ENCODE measurements at places on chromosomes 6 and 20.

GRCh38 chr6:2563635-2564034, 187.1 kb downstream of the MYLK4 start:
- DNase-seq, result peak; percentile 48

DNA sequence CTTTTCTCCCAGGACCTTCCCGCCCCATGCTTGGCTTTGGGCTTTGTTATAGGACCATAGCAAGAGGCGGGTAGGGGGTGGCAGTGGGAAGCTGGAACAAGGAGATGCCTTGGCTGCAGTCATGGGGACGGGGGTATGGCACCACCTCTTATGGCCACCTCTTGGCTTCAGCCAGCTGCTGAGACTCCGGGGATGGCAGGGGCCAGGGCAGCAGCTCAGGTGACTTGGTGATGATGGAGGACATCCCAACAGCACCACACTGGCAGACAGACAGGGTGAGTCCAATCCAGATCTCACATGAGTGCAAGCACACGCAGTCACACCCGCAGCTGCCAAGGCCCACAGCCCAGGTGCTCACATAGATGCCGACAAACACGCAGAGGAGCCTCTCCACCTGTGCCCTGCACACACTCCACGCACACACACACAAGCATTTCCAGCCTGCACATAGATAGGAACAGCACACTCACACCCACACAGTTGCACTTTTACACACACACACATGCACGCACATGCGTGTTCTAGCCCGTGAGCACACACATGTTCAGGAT, 6.2 kb downstream of the NOL4L start:
- no peak for DNase-seq

DNA sequence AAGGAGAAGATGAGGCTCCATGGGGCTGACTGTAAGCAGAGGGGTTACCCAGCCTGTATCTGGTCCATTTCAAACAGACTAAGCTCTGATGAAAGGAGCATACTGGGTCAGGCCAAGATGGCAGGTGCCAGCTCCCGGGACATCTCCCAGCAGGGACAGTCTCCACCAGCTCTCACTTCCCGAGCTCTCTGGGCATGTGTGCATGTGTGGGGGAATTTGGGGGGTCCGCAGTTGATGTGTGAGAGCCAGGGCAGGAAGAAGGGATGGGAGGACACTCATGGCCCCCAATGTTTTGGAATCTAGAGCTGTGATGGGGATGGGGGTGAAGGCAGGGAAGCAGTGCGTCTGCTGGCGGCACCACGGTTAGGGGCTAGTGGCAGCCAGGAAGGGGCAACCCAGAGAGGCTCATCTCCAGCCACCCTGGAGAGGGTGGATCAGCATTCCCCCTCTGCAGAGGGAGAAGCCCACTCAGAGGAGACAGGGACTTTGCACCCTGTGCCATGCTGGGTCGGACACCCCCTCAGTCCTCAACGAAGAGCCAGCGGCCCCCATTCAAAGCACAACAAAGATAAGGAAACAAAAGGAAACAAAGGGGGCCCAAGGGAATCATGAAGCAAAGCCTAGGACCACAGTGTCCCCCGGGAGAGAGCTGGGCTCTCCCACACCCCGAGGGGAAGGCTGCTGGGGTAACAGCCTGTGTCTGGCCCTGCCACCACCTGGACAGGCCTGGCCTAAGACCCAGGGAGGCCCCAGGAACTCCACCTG, 52.4 kb downstream of the DSTN start:
- DNase-seq, result no peak

DNA sequence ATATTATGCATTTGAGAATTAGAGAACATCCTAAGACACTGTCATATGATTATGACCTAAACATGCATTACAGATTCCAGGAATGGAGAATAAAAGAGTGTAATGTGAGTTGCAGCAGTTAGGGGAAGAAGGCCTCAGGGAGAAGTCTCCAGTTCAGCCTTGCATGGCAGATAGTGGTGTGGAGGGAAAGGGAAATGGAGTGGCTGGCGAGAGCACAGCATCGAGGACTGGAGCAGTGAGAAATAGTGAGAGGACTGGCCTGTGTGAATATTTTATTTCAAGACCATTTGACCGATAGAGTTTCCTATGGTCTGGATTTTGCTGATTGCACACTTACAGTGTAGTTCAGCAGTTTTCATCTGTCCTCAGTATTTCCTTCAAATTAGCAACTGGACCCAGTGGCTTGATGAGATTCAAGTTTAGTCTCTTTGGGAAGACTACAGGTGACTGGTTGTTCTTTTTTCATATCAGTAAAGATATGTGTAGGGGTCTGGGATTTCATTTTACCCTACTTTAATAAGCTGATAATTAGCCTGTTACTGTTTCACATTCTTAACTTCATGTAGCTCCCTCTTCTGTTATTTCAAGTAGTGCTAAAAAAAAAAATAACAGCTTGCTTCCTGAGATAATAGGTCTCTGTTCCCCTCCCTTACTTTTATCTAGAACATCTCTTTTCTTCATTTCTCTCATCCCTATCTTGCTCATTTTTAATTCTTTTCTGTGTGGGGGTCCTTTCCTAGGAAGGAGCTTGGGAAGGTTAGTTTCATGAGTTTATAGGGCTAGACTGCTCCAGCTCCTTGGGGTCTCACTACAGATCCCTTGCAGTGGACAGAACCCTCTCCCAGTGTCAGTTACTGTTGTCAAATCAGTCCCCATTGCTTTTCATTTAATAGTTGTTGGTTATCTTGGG, 27.9 kb downstream of the BLTP3A start:
- no peak for DNase-seq

GRCh38 chr6:68059899-68060298, 575.2 kb upstream of the ADGRB3 start:
- DNase-seq, result no peak

GRCh38 chr20:64069614-64070243, 6.7 kb downstream of the TCEA2 start:
- DNase-seq, result peak; percentile 62

DNA sequence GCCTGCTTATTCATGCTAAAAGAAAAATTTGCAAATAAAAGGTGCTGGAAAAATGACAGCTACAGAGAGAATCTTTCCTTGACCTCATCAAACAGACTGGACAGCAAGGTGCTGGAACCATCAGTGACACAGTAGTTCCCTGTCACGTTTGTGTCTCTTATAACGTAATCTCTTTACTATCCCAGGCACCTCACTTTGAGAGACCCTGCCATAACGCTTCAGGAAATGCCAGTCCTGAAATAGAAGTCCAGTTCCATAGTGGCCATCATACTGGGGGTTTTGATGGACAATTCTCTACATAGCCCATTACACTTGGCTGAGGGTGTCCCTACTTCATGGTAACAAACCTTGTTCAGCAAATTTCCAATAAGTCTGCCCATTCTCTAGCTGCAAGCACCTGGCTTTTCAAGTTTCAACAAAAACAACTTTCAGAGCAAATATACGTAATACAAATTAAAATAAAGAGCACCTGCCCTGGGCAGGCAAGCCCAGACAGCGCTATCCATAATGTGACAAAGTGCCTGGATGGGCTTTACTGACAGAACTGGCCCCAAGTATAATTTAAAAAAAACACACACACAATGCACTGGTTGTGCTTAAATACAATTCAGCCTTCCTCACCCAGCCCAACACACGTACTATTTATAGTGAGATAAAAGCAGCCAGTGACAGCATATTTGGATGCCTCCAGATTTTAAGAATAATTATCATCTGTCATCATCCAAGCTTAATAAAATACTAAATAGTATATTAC, 38.7 kb downstream of the CNKSR3 start:
- DNase-seq, result no peak

DNA sequence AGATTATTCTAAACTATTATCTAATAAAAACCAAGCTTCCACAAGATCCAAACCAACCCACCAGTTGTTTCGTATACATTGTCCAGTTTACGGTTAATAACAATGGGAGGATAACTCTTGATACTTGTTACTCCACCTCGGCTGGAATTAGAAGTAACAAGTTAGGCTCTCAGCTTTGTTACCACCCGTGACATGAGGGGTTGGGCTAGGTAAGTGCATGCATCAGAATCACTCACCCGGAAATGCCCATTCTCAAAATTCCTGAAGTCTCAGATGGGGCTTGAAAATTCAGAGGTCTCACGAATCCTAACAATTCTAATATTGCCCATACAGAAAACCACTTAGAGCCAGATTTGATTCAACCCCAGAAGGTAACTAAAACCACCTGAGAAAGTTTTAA, 27.0 kb upstream of the SERPINB1 start:
- no peak for DNase-seq

GRCh38 chr20:54456423-54456822, 19.0 kb upstream of the DOK5 start:
- DNase-seq, result no peak

DNA sequence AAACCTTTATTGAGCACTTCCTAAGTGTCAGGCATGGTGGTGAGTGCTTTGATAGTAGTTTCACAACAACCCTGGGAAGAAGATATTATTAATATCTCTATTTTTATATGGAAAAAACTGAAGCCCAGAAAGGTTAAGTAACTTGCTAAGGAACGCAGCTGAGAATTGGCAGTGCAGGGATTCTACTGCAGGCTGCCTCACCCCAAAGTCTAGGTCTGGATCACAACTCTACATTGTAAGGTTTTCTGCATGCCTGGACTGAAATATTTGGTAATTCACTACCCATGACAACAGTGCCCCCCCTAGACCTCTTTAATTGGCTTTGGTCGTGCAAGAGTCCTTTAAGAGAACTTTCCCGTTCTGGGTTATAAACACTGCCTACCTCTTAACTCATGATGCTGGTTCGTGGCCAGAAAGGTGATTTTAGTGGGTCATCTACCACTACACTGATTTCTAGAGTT, 67.1 kb upstream of the KCNQ5 start:
- DNase-seq, result peak; percentile 2

DNA sequence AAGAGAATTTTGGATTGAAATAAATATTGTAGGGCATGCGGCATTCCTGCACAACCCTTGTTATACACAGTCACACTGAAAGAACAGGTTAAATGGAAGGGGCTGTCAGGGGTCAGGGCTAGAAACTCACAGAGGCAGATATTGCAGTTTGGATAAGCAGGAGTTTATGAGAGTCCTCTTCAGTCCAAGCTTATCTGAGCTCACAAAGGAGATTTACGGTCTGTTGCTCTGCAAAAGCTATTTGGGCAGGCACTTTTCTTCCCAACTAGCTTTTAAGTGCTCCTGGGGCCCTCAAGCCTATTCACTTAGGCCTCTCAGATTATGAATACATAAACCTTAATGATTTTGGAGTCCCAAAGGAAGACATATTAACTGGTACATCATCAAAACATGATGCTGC, 156.2 kb downstream of the SOX4 start:
- no peak for DNase-seq

- DNase-seq, result peak; percentile 98
Observed at GRCh38 chr6:108260809-108261569, at the start of gene SNX3. Gene SNX3, minus strand, starts transcription at chr6:108261040. Its CDS starts 119 bp downstream, at chr6:108260921.

GRCh38 chr6:31125162-31125561, 4.9 kb upstream of the CDSN start:
- DNase-seq, result no peak

GRCh38 chr6:49541210-49541724, 9.2 kb upstream of the C6orf141 start:
- DNase-seq, result no peak

DNA sequence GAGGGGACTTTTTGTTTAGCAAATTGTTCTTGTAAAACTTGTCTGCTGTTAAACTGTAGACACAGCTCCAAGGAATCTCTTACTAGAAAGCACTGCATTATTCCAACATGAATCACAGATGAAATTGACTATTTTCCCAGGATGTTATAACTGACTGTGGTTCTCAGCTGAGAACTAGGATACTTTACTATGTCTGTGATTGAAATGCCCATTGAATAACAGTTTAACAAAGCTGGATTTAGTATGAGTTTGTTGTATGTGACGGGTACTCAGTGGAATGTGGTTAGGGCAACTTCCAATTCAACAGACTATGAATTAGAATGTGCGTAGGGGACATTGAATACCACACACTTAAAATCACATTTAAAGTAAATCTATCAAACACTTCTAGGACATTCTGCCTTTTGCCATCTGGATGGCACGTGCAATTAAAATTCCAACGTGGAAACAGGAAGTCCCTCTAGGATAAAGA, 193.4 kb upstream of the PREP start:
- DNase-seq, result no peak

DNA sequence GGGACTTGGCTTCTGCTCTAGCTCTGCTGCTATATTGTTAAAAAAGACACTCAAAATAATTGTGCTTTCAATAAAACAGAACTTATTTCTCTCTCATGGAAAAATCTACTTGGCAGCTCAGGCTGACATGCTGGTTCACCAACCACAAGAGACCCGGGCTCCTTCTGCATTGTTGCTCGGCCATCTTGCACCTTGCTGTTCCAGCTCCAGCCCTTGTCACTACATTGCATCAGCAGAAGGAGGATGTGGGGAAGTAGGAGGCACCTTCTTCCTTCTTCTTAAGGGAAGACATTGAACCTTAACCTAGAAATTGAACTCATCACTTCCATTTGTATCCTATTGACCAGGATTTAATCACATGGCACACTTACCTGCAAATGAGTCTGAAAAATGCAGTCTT, 6.6 kb upstream of the C20orf202 start:
- no peak for DNase-seq

DNA sequence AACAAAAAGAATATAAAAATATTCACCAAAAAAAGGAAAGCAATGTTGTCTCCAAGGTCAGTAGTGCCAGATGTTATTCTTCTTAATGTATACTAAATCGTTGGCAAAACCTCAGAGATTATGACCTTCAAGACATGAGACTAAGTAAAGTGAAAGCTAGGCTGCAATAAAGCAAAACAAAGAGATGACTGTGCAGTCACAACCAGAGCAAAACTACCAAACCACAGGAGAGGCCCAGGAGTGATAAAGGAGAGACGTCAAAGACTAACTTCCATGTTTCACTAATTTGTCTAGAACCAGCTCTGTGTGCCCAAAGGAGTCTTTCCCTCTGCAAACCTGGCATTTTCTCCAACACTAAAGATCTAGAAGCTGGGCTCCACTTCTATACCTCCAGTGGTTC, 155.9 kb upstream of the POU3F2 start:
- no peak for DNase-seq

- DNase-seq, result no peak
Observed at GRCh38 chr20:58277107-58277506, 32.4 kb upstream of the RAB22A start.

GRCh38 chr6:95279616-95280015, 297.7 kb upstream of the MANEA start:
- DNase-seq, result no peak

DNA sequence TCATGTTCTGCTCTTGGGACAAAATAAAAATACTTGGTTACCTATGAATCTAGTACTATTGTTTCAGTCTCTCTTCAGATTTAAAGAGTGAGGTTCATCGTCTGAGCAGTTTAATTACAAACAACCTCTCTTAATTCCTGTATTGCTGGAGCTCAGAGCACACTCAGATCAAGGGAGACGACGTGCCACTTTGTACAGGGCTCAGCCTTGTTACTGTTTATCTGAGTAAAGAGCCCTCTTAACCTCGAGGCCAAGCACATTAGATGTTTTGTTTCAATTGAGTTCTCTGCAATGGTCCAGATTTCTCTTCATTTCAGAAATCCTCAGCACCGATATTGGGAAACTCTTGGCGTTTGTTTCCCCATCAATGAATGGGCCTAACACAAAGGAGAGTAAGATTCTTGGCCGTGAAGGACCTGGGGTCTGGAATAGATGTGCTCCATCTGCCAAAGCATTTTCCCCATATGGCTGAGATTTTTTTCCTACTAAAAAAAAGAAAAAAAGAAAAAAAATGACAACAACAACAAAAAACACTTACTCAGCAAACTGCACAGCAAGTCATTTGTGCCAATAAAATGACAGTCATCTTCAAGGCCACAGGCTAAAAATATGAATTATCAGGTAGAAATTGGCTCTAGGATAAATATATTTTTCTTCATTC, 82.6 kb upstream of the CCN6 start:
- DNase-seq, result no peak
